ENCODE measurements at places on chromosomes 13 and 19.
A peak's percentile ranks its signal among the peaks of the same experiment; 100 is the strongest.

DNA sequence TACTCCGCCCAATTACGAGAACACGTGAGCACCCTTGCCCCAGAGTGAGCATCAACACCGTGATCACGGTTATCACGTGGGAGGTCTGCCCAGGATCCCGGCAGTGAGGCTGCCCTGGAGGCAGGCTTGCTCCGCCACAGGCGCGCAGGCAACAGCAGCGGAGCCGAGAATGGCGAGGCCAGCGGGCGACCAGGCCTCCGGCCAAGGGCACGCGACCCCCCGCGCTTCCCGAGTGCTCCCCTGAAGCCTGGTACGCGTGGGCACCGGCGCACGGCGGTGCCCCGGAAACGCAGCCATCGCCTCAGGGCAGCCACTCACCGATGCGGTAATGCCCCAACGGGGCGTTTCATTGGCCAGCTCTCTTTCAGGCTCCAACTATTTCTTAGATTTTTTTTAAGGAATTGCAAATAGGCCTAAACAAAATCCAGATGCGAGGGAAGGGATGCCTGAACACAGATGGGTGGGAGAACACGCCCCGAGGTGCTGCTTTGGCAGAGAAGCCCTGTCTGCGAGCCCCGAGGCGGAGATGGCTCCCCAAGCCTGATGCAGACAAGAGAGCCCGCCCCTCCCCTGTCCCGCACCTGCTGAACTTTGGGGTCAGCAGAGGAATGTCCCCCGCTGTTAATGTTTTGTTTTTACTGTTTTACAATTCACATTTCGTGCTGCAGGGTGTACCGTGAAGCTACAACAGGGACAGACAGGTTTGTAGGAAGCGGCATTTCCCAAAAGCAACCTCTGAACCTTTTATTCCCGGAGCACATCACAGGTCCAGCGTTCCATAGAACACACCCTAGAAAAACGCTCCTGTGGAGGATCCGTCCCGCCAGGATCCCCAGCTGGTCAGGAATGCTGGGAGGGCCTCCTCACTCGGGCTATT is 132.7 kb downstream of the ZDHHC20 start:
- DNase-seq = peak; percentile 13

- DNase-seq = no peak
Measured at GRCh38 chr13:96238241-96238640, 148.3 kb downstream of the HS6ST3 start.

DNA sequence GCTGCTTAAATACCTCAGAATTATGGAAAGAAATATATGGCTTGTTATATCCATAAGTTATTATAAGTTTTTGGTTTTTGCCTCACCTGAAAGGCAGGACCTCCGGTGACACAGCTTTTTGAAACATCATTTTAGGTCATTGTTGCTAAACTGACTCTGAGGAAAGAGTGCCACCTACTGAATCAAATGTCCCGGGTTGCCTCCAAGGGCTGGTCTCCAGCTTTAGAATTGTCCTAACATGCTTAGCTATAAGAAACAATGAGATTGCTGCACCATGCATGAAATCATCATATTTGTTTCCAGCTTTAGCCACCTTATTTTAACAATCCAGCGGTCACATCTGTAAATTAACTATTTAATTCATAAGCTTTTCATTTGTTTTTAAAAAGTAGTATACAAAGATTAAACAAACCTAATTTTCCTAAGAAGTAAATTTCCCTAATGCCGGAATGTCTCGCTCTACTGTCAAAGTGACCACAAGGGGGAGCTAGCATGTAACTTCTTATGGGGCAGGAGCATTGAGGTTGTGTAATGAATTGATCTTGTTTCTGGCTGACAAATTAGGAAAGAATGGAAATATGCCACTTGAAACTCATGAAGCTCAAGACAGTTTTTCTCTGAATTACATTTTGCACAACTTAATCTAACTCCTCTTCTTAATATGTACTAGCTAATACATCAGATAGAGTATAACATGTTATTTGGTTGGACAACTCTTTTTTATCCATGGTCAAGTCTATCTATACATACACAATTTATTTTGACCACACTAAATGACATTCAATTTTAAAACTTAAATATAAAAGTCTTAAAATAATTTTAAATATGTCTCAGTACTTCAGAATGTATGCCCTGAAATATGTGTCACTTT is 6.7 kb upstream of the PCDH17 start:
- no peak for DNase-seq

DNA sequence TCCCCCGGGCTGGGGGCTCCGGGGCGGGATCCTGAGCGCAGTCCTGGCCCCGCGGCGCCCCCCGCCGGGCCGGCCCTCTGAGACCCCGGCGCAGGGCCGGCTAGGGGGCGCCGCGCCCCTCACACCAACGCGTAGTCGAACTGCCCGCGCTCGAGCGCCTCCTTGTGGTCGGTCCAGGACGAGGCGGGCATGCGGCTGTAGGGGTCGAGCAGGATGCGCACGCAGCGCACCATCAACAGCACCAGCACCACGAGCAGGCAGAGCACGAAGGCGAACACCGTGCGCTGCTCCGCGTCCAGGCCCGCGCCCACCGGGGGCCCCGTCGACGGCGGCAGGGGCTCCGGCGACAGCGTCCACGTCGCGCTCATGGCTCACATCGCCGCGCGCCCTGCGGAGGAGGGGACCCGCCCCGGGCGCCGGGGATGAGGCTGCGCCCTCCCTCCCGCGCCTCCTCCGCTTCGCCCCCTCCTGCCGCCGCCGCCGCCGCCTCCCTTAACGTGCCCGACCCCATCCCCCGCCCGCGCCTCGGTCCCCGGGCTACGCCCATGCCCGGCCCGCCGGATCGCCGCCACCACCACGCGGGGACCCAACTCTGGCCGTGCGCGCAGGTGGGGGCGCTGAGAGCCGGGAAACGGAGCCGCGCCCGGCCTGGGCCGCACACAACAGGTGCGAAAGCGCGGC is 624 bp downstream of the CTXN1 start:
- no peak for DNase-seq

GRCh38 chr19:2574478-2574931 is 98.6 kb downstream of the GADD45B start:
- no peak for DNase-seq
